ENCODE measurements at places on chromosomes 7 and 10. TPM values are rescaled to one million over a fixed set of nuclear protein-coding genes. Genes with fewer than 3 reads are reported as not detected.

Gene RARRES2
- total RNA-seq, result 6.5 TPM

Gene PIK3CG
- total RNA-seq, result not detected

Gene GSTO2
- 2.6 TPM for total RNA-seq

Gene TMEM196
- total RNA-seq, result 15.5 TPM

Gene SLC16A9
- 4.1 TPM for total RNA-seq

Gene LIPN
- not detected for total RNA-seq

Gene CCDC172
- 0.19 TPM for total RNA-seq

Gene CARD11
- total RNA-seq, result 1.5 TPM

Gene MSS51
- 3.1 TPM for total RNA-seq

Gene JCAD
- total RNA-seq, result 0.38 TPM

Gene DEPP1
- 6.8 TPM for total RNA-seq

Gene CFTR
- 0.96 TPM for total RNA-seq

Gene TMEM248
- total RNA-seq, result 27.4 TPM

Gene ASB15
- total RNA-seq, result not detected

Gene POP7
- 60.0 TPM for total RNA-seq

Gene MALRD1
- 0.89 TPM for total RNA-seq

Gene MBL2
- total RNA-seq, result not detected

Gene TUBB8
- 0.20 TPM for total RNA-seq

Gene BUD31
- total RNA-seq, result 181 TPM

Gene XRCC2
- 11.0 TPM for total RNA-seq

Gene ANXA8L1
- total RNA-seq, result not detected

All from motor neuron (in vitro differentiated cells).